ENCODE measurements at places on chromosomes 16 and 17. TPM values are rescaled to one million over a fixed set of nuclear protein-coding genes. Genes with fewer than 3 reads are reported as not detected.

C17orf100 gene
- 0.39 TPM for total RNA-seq

ZP2 gene
- not detected for total RNA-seq

CD300A gene
- 3.6 TPM for total RNA-seq

DNA sequence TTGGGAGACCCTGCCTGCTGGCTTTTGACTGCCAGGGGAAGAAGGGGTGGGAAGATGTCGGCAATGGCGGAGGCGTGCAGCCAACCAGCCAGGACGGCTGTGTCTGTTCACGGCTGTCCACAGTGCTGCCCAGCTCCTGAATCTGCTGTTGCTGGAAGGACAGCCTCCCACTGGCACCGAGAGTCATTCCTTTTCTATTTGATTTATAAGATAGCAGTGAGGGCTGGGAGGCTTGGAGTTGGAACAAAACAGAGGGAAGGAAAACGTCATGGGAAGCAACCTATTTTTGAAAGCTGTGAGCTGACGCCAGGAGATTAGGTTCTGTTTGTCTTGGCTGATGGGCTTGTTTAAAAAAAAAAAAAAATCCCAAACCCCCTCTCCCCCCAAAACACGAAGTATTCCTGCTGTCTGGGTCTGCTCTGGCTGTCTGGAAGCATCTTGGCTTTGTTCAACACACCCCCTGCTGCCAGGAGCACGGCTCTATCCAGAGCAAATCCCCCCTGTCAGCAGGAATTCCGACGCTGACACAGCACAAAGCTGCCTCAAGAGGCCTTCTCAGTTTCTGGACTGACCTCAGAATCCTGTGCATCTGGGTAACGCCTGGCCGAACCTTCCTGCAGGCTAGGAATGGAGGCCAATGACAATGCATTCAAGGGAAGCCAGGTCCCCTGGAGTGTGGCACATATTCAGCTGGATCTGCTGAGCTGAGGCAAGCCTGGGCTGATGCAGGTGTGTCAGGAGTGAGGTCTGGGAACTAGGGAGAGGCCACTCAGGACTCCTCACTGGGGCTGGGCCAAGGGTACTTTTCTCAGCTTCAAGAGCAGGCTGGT, 41.0 kb upstream of the SREBF1 start:
- DNase-seq = no peak

DNA sequence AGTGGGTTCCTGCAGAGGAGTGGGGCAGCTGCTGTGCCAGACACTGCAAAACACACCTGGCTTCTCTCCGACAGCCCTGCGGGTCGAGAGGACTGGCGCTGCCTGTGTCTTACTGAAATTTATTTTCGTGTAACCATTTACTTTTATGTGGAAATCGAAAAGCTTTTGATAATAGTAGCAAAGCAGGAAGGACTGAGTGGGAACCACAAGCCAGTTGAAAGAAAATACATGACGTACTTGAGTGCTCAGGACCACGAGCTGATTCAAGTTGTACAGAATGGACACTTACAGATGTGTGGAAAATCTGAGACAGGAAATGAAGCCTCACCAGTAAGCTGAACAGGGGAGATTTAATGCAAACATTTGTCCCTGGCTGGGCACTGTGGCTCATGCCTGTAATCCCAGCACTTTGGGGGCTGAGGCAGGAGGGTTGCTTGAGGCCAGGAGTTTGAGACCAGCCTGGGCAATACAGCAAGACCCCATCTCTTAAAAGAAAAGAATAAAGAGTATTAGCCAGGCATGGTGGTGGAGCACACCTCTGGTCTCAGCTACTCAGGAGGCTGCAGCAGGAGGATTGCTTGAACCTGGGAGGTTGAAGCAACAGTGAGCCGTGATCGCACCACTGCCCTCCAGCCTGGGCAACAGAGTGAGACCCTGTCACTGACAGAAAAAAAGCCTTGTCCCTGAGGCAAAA, 11.3 kb upstream of the RPL13 start:
- DNase-seq = no peak

TERF2IP gene
- total RNA-seq = 112 TPM

GRCh38 chr16:15876503-15876902, 11.9 kb downstream of the CEP20 start:
- DNase-seq = no peak

Measured in CD8-positive, alpha-beta T cell (primary cell).